Esophagus squamous epithelium (tissue), 5 donors: ENCODE measurements at places on chromosomes 12 and 14.

DNA sequence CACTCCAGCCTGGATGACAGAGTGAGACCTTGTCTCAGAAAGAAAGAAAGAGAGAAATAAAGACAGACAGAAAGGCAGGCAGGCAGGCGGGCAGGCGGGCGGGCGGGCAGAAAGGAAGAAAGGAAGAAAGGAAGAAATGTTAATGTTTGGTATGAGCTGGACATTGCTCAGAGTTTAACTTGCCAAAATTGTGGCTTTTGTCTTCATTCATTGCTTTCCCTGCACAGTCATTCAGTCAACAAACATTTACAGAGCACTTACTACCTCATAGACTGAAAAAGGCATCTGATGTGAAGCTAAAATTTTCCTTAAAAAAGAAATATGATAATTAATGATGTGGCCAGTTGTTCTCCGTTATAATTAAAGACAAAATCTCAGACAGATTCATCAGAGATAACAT is 247.1 kb downstream of the SPTSSA start:
- DNase-seq = no peak

DNA sequence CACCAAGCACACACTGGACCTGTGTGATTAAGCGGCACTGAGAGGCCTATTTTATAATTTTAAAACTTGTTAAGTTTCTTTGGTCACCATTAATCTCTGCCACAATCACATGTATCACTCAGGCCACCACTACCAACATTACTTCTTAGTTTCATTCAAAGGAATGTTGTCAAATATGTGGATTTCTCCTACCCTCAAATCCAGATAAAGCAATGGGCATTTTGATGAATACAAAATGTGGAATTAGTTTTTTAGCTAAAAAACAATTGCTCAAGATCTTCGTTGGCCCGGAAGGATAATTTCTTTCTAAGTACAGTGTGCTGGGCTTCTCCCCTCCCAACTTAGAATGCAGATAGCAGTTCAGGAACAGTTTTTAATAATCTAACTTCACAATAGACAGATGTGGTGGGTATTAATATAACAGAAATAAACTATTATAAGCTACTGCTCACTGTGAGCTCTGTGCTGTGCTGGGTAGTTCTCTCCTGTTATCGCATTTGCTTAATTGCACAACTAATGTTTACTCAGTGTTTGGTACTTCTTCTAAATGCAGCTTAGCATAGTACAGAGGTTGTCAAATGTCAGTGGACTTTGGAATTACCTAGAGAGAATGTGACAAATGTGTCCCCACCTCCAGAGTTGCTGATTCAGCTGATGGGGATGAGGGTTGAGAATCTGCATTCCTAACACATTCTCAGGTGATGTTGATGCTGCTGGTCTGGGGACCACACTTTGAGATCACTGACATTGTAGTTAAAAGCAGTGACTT is 266.7 kb upstream of the AMIGO2 start:
- DNase-seq = no peak

GRCh38 chr12:84767079-84767478 is 145.5 kb downstream of the SLC6A15 start:
- no peak for DNase-seq

- DNase-seq = no peak
Measured at GRCh38 chr14:32947792-32948191, 9.1 kb downstream of the NPAS3 start.
